ENCODE measurements at places on chromosomes 2 and 18. TPM values are rescaled to one million over a fixed set of nuclear protein-coding genes. Genes with fewer than 3 reads are reported as not detected.

GRCh38 chr2:172168917-172169346 lies 66.2 kb upstream of the DLX2 start:
- DNase-seq: no peak
- H3K4me1 ChIP-seq: peaks cover 1% of the 10 kb centered on the region
- H3K36me3 ChIP-seq: no peaks in the 10 kb centered on the region
- H3K27ac ChIP-seq: no peak overlapping the region
- H3K4me3 ChIP-seq: no peak overlapping the region
- H3K27me3 ChIP-seq: peaks cover 32% of the 10 kb centered on the region

GRCh38 chr18:24726727-24727492 lies 266.5 kb downstream of the HRH4 start:
- H3K4me1 ChIP-seq: no peaks in the 10 kb centered on the region
- H3K27ac ChIP-seq: no peak overlapping the region

DNA sequence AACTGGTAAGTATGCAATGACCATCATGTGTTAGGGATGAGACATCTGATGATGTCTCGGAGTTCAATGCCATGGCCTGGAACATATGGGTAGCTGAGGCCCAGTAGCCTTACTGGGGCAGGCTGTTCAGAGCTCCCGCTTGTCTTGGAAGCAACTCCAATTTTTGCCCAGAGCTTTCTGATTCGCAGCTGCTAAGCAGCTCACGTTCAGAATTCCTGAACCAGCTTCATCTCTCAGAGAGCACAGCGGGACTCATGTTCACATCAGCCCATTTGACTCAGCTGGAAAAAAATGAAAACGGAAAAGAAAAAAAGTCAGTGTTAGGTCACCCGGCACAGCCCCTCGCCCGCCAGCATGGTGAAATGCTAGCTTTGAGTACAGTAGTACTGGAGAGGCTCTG lies 16.8 kb upstream of the LRATD1 start:
- H3K4me3 ChIP-seq: no peak overlapping the region
- no peak overlapping the region for H3K27ac ChIP-seq
- H3K36me3 ChIP-seq: no peaks in the 10 kb centered on the region

GRCh38 chr2:28764909-28765711 lies 13.5 kb downstream of the PPP1CB start:
- no peak overlapping the region for H3K4me3 ChIP-seq
- H3K36me3 ChIP-seq: peaks cover 38% of the 10 kb centered on the region
- peaks cover 29% of the 10 kb centered on the region for H3K4me1 ChIP-seq
- no peaks in the 10 kb centered on the region for H3K27me3 ChIP-seq
- no peak for DNase-seq

- peaks cover 17% of the 10 kb centered on the region for H3K36me3 ChIP-seq
- peaks cover 39% of the 10 kb centered on the region for H3K4me1 ChIP-seq
- H3K4me3 ChIP-seq: no peak overlapping the region
- DNase-seq: peak; percentile 76
- no peaks in the 10 kb centered on the region for H3K27me3 ChIP-seq
- H3K27ac ChIP-seq: peak overlapping the region; percentile 73
Measured at GRCh38 chr2:237440819-237441281, 26.9 kb upstream of the COL6A3 start.

DNA sequence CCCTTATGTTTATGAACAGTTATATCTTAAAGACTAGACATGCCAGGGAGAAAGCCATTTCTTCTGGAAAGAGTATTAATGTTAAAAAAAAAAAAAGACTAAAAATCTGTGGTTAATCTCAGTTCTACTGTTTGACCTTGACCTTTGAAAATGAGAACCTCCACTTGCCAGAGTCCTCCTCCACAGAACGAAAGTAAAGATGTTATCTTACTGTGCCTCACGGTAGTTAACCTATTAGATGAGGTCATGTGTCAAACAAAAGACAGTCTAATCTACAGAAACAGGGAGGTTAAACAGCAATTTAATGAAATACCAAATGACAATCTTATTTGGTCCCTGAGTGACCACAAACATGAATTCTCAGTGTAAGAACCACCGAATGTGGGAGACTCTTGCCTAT lies 51.2 kb downstream of the SLC14A2 start:
- H3K4me3 ChIP-seq: peak overlapping the region; percentile 56
- H3K4me1 ChIP-seq: peaks cover 70% of the 10 kb centered on the region
- H3K36me3 ChIP-seq: no peaks in the 10 kb centered on the region
- peak; percentile 45 for DNase-seq

DNA sequence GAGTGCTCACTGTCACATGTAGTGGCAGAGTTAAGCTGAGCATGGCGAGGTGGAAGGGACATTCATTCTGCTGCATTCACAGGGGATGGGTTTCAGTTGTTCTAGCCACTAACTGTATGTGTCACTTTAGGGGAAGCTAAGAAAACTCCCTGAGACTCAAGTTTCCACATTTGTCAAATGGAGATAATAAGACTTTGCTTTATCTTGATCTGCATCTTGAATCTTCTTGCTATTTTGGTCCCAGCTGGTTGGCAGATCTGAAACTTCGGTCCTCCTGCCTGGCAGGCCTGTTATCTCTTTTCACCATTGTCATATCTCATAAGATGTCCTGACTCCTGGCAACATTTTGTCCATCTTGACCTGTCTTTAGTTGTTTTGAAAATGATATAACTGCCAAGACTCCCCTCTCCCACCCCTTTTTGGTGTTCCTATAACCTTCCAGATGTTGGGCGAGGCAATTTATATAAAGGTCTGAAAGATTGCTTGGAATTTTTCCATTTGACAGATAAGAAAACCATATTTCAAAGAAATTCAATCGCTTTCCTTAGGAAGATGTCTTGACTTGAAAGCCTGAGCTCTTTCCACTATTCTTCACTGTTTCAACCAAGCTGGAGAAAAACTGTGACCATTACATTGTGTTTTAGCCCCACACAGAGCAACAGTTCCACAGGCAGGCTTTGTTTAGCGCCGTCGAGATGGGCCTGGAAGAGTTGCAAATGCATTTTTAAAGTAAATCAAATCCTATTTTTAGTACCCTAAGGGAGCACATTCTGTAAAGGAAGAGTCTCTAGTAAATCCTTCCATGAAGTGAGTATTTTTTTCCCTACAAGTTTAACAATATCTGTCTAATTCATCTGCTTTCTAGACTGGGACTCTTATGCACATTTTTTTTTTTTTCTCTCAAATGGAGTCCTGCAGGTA lies 33.4 kb downstream of the MYCN start:
- H3K36me3 ChIP-seq: no peaks in the 10 kb centered on the region
- no peaks in the 10 kb centered on the region for H3K27me3 ChIP-seq
- H3K4me1 ChIP-seq: no peaks in the 10 kb centered on the region
- no peak overlapping the region for H3K4me3 ChIP-seq
- no peak overlapping the region for H3K27ac ChIP-seq
- no peak for DNase-seq

DNA sequence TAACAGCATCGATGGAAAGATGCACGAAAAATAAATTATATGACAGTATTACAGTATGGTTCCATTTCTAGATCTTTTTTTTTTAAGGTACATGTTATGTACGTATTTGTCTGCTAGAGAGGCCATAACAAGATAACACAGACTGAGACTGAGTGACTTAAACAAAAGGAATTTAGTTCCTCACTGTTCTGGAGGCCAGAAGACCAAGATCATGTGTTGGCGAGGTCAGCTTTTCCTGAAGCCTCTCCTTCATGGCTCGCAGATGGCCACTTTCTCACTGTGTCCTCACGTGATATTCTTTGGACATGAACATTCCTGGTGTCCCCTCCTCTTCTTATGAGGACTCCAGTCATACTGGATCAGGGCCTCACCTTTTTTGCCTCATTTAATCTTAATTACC lies 177.4 kb downstream of the CAPN13 start:
- peaks cover 7% of the 10 kb centered on the region for H3K36me3 ChIP-seq
- no peak for DNase-seq
- no peaks in the 10 kb centered on the region for H3K27me3 ChIP-seq
- H3K27ac ChIP-seq: no peak overlapping the region

DNA sequence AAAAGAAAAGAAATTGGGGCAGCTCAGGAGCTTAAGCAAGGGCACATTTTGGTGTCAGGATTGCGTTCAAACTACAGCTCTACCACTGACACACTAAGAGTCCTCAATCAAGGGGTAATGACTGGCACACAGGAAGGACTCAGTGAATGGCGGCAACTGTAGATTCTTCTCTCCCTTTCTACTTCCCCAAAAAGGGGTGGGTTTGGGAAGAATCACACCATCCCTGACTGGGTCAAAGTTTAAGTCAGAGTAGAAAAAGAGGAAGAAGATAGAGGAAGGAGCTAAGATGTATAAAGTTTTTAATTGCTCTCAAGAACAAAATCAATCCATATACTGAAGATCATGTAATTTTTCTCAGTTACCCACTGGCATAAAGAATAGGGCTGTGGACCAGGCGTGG lies 2.6 kb downstream of the NLRC4 start:
- no peak overlapping the region for H3K27ac ChIP-seq
- no peaks in the 10 kb centered on the region for H3K36me3 ChIP-seq
- H3K4me3 ChIP-seq: no peak overlapping the region
- no peak for DNase-seq
- H3K4me1 ChIP-seq: peaks cover 7% of the 10 kb centered on the region

DNA sequence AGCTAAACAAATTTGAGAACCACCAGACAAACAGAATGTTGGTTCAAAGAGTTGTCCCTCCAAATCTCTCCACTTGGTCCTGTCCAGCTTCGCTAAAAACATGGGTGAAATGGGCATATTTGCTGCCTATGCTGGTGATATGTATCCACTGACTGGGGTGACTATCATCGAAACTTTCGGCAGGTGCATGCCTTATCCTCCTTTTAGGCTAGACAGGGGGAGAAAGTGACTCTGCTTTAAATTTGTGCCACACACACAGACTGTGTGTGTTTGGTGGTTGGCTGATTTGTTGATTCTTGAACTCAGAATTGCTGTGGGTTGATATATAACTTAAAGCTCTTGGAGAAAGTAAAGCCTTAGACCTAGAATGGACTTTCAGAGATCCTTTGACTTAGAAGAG lies 324.1 kb upstream of the NT5C1B start:
- no peaks in the 10 kb centered on the region for H3K27me3 ChIP-seq
- no peak overlapping the region for H3K27ac ChIP-seq
- H3K4me3 ChIP-seq: no peak overlapping the region
- no peaks in the 10 kb centered on the region for H3K4me1 ChIP-seq
- no peaks in the 10 kb centered on the region for H3K36me3 ChIP-seq

Gene C2orf15
- 0.58 TPM for total RNA-seq
